ENCODE measurements at places on chromosomes 3 and 15.

DNA sequence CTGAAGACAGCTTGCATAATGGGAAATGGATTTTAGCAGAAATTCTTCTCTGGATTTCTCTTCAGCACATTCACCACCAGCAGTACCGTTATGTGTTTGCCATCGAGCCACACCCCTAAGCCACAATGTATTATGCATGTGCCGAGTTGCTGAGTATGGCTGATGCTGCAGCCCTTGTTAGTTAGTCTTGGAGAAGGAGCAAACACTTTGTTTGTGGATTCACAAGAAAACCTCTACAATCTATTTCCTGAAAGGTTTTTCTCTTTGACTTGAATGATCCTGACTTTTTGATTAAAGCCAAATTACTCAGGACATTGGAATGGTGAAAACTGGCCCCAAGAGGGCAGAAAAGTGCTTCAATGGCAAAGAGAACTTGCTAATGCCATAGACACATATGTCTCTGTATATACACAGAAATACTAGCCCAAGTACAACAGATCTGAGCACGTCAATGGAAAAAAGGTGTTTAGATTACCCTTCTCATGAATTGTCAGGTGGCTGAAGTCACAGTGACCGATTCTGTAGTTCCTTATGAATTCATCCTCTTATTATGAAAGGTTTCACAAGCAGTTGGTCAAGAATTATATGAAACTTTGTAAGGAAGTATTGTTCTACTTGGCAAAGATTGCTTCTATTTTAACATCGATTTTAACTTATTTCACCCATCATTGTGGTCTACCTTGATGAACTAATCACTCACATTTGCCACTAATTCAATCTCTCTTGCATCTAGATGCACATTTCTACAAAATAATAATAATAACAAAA lies 103.0 kb downstream of the P3H2 start:
- no peak for DNase-seq

- no peak for DNase-seq
Observed at GRCh38 chr3:149625795-149626194, 32.0 kb downstream of the WWTR1 start.

GRCh38 chr3:71858503-71859122 lies 73.7 kb upstream of the PROK2 start:
- no peak for DNase-seq

DNA sequence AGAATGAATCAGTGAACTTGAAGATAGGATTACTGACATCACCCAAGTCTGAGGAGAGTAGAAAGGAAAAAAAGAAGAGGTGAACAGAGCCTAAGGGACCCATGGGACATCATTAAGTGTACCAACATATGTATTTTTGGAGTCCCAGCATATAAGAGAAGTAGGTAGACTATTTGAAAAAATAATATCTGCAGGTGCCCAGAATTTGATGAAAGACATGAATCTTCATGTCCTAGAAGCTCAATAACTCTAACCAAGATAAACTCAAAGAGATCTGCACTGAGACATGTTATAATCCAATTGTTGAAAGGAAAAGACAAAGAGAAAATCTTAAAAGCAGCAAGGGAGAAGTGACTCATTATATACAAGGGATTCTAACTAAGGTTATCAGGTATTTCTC lies 39.0 kb downstream of the SPESP1 start:
- DNase-seq, result no peak

DNA sequence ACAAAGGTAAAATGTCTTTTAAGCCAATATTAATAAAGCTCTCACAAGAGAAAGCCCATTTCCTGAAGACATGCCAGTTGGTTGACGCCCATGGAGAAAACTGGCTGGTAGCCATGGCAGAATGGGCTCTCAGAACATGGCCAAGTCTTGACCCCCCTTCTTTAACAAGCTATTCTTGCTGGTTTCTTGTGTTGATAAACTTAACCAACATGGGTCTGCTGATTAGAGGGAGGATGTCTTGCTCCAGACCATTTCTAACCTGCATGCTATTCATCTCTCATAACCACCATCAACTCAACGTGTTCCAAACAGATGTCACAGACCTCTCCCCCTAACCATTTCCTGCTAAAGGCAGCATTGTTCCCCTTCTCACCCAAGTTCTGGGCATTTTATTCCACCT lies 25.7 kb downstream of the NTRK3 start:
- DNase-seq, result no peak

GRCh38 chr15:67208396-67208795 lies 46.1 kb downstream of the AAGAB start:
- DNase-seq, result no peak

- no peak for DNase-seq
Observed at GRCh38 chr3:10219737-10220136, 28.5 kb upstream of the TATDN2 start.

- DNase-seq, result no peak
Observed at GRCh38 chr3:97975466-97975865, 3.2 kb upstream of the RIOX2 start.

DNA sequence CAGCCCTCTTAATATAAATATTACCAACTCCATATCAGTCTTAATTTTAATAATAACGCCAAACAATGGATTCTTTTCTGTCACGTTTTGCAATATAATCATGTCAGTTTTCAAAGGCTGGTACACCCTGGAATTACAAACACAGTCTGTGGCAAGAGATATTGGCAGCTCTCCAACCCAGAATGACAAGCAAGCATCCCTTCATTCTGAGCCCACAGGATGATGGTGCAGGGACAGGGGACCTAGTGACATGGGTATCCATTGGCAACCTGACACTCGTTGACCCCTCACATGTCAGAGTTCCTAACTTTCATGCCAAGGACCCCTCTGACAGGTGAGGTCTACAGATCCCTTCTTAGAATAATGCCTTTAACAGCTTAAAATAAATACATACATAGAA lies 154.5 kb upstream of the TSC22D2 start:
- no peak for DNase-seq
